CD8-positive, alpha-beta memory T cell (primary cell): ENCODE measurements at places on chromosomes 12 and 14.

- DNase-seq: no peak
These were observed 16.3 kb downstream of the CFAP73 start for GRCh38 chr12:113165521-113166450.

DNA sequence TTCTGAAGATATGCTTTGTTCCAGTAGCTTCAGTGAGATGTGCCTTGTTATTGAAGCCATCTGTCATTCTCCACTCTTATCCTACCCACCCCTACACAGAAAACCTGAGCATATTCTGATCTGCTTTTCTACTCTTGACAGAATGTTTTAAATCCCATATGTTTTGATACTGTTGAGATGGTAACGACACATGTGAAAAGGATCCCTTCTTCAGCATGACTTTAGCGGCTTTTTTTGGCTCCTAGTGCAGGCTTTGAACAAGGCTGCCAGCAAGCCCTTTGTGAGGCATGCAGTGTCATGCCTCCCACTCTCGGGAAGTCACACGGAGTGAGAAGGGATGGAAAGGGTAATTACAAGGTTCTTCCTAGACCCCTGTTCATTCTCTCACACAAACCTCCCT is 228.8 kb upstream of the RGS6 start:
- DNase-seq: no peak

GRCh38 chr12:110647631-110648040 is 33.7 kb downstream of the TCTN1 start:
- DNase-seq: no peak

GRCh38 chr14:85359505-85359904 is 170.4 kb upstream of the FLRT2 start:
- DNase-seq: no peak

DNA sequence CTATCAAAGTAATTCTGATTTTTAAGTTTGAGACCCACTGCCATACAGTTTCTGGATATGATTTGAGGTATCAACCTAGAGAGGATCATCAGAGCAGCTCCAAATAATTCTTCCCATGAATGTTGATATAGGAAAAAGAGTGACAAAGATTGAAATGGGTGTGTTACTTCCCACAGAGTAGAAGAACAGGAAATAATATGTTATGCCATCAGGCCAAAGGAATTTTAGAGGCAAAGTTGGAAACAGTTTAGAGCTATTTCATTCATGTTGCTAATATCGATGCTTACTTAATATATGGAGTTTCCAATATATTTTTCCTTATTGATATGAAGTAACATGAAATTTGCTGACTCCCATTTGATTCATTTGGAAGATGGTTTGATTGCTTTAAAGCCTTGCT is 8.9 kb upstream of the MSRB3 start:
- no peak for DNase-seq

GRCh38 chr12:79360286-79360685 is 330.5 kb downstream of the PAWR start:
- DNase-seq: no peak

DNA sequence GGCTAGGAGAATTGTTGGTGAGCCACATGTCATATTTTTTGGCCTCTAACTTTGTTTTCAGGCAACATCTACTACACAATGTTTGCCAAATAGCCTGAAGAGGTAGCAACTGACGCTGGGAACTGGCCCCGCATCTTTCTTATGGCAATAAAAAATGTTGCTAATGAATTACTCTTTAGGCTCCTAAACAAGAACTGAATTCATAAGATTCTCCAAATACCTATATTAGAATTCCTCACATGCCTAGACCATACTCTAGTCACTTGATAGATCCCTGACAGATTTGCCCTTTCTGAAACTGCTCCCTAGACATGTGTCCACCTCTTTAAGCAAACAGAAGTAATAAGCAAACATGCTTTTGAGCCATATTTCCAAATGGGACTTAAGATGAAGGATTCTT is 209.0 kb upstream of the ATXN7L3B start:
- DNase-seq: no peak

GRCh38 chr14:101120641-101121507 is 217.4 kb upstream of the RTL1 start:
- no peak for DNase-seq

- no peak for DNase-seq
These were observed 353.8 kb downstream of the GLT1D1 start for GRCh38 chr12:129207084-129207483.

- DNase-seq: no peak
These were observed 5.1 kb downstream of the TRMT61A start for GRCh38 chr14:103533999-103534575.

GRCh38 chr12:15428632-15429031 is 106.3 kb downstream of the PTPRO start:
- DNase-seq: no peak

GRCh38 chr12:27336282-27336653 is 3.6 kb downstream of the BMAL2 start:
- DNase-seq: no peak

- DNase-seq: no peak
These were observed 110.6 kb upstream of the AMIGO2 start for GRCh38 chr12:47190271-47190750.

DNA sequence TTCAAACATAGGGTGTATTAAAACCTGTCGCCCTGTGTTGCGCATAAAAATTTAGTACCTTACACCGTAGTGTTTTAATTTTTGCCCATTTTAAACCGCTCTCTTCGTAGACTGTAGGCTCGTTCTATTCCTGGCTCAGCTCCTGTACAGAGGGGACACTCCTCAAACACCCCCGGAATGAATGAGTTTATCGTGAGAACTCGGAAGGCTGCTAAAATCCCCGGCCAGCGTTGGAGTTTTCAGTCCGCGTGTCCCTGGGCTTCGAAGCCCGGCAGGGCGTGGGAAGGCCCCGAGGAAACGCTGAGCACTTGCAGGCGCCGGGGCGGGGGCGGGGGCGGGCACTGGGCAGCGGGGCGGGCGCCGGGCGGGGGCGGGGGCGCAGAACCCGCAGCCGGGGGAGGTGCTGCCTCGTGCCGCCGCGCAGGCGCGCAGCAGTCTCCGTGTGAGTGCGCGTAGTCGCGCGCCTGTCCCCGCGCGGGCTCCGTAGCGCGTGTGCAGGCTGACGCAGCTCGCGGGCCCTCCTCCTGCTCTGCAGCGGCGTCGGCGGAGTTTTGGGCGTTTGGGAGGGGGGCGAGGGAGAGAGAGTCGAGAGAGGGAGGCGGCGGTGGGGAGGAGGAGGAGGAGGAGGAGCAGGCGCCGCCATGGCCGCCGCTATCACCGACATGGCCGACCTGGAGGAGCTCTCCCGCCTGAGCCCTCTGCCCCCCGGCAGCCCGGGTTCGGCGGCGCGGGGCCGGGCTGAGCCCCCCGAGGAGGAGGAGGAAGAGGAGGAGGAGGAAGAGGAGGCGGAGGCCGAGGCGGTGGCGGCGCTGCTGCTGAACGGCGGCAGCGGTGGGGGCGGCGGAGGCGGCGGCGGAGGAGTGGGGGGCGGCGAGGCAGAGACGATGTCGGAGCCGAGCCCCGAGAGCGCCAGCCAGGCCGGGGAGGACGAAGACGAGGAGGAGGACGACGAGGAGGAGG is at the start of gene AEBP2:
TSS of gene AEBP2 (plus strand) at position 434 of the 960 bp plus-strand sequence. CDS start at position 642, 208 bp downstream.
- peak; percentile 92 for DNase-seq

- no peak for DNase-seq
These were observed 414 bp upstream of the ANKS1B start for GRCh38 chr12:99985129-99985570.

- DNase-seq: no peak
These were observed 468.0 kb downstream of the BCAT1 start for GRCh38 chr12:24480766-24481449.

- DNase-seq: no peak
These were observed 36.4 kb downstream of the DAO start for GRCh38 chr12:108916336-108916735.

GRCh38 chr12:107906707-107907106 is 132.2 kb downstream of the ASCL4 start:
- DNase-seq: no peak

- no peak for DNase-seq
These were observed 36.1 kb upstream of the ANKRD9 start for GRCh38 chr14:102545461-102546265.

DNA sequence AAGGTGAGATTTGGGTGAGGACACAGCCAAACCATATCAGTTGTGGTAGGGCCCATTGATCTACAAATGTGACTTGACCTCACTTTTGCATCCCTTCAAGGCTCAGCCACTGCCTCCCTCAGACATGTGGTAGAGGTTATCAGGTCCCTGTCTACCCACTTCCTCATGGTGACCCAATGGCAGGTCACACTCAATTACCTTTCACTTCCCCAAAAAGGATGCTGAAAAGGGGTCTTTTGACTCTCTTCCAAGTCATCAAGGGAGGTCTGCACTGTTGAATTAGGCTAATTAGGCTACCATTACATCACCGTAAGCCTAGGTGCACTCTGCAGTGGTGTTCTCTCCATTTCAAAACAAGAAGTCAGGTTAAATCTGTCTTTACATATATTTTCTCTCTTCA is 22.6 kb upstream of the DRAM1 start:
- DNase-seq: no peak

GRCh38 chr12:9364224-9365176 is 156.3 kb upstream of the PZP start:
- no peak for DNase-seq

GRCh38 chr12:27460471-27460978 is 14.0 kb downstream of the SMCO2 start:
- no peak for DNase-seq

DNA sequence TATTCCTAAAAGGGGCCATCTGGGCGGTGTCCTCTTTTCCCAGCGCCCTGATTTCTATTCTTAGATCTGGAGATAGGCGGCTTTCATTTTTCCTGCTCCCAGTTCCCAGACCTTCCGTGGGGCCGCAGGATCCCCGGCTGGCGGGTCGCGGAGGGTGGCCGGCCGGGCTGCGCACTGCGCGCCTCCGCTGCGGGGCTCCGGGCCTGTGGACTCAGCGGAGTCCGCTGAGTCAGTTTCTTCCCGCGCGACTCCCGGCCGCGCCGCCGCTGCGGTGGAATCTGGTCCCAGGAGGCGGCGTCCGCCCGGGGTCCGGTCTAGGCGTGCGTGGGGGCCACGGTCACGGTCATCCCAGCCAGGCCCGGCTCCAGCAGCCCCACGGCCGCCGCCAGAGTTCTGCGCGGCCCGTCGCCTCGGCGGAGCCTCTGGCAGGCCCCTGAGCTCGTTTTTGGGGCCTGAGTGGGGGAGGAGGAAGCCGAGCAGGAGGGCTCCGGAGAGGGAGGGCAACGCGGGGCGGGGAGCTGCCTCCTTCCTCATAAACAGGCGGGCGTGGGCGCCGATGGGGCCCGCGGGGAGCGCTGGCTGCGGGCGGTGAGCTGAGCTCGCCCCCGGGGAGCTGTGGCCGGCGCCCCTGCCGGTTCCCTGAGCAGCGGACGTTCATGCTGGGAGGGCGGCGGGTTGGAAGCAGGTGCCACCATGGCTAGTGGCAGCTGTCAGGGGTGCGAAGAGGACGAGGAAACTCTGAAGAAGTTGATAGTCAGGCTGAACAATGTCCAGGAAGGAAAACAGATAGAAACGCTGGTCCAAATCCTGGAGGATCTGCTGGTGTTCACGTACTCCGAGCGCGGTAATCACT is at the start of gene LRRK2:
TSS of gene LRRK2 (plus strand) at position 559 of the 853 bp plus-strand sequence. CDS start at position 694, 135 bp downstream.
- DNase-seq: peak; percentile 22

DNA sequence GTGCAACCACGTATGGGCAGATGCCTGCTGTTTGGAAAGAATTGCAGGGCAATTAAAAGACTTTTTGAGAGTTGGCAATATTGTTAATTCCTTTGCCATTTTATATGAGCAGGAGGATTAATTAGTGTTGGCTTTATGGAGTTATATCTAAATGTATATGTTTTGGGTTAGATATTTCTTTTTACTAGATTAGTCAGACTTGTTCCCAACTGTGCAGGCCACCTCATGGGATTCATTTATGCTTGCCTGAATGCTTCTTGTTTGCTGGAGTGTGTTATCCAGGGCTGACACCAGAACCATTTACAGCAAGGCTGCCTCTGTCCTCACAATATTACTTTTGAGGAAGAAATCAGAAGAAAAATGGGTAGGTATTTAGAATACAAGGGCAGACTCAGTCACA is 192.5 kb downstream of the KTN1 start:
- no peak for DNase-seq

GRCh38 chr12:89072294-89073026 is 279.8 kb downstream of the DUSP6 start:
- no peak for DNase-seq
